ENCODE measurements at places on chromosomes 3 and 15. TPM values are rescaled to one million over a fixed set of nuclear protein-coding genes. Genes with fewer than 3 reads are reported as not detected.
A peak's percentile ranks its signal among the peaks of the same experiment; 100 is the strongest.

The PLAAT1 gene
- total RNA-seq, result 6.1 TPM

The GABRB3 gene
- 73.9 TPM for total RNA-seq

The NR1I2 gene
- total RNA-seq, result 0.36 TPM

The GOLGA8J gene
- 0.36 TPM for total RNA-seq

The MINDY2 gene
- 32.4 TPM for total RNA-seq

The DENND6A gene
- 33.7 TPM for total RNA-seq

The PRR23E gene
- total RNA-seq, result not detected

The LRRC31 gene
- not detected for total RNA-seq

The PRR20G gene
- total RNA-seq, result not detected

The PIERCE2 gene
- 2.5 TPM for total RNA-seq

DNA sequence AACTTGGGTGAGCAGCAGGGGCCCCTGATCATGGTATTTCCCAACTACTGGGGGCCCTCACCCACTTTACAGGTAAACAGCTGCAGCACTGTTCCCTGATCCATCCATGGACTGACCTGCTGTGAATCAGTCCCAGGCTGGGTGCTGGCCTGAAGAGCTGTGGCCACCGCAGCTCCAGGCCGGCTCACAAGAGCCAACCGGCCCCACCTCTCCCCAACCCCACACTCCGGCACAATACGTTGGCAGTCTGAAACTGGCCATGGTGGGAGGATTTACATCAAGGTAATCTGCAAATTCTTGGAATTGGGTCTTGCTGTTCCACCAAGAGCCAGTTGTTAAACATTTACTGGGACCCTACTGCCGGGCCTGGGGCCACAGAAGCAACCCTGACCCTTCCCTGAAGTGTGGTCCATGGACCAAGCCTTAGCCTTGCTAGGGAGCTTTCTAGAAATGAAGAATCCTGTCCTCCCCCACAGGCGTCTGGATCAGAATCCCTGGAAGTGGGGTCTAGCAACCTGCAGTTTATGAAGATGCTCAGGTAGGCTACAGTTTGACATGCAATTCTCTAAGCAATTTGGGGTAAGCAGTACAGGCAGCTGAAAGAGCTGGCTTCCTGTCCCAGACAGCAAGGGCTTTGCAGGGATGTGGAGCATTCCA is 3.7 kb downstream of the SLC6A20 start:
- no peak for DNase-seq

GRCh38 chr15:80996247-80996646 is 4.5 kb upstream of the TLNRD1 start:
- no peak for DNase-seq

DNA sequence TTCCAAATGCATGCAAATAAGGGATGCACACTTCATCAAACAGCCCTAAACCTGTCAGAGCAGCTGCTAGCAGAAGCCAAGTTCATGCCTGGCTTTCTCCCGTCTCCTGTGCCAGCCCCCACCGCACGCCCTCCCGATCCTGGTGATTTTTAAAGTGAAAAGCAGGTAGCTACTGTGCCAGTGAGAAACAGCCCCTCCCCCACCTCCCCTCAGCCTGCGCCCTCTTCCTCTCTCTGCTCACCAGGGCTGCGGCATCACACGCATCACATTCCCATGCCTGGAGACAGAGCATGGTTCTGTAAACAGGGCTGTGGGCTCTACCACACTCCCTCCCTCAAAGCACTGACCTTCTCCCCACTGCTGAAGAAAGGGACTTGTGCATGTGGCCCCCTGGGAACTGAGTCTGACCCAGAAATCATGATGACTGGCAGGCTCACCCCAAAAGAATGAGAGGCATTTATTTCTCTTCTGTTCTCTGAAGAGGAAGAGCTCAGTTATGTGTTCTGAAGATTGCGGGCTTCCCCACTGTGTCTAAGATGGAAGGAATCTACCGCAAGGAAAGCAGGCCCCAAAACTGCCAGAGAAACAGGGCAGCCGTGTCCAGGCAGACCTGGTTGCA is 14.5 kb upstream of the SLC6A1 start:
- no peak for DNase-seq

GRCh38 chr15:33125894-33126537 is 68.5 kb downstream of the FMN1 start:
- DNase-seq, result no peak

DNA sequence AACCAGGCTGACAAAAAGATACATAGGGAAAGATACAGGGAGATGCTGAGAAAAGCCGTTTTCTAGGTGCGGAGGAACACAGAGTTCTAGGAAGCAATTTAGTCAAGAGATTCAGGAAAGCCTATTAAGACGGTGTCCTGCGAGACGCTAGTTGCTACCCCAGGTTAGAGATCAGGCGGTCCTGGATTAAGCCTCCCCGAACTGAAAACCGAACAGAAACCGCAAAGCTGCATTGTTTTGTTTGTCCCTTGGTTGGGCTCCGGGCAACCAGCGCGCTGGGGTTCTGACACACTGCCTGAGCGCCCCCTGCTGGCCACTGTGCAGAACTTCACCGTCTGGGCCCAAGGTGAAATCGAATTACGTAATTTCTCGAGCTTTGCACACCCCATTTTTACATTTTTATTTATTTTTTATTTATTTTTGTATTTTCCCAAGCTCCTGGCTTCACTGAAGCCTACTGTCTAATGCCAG is 37.3 kb upstream of the NDUFB4 start:
- DNase-seq, result peak; percentile 82

- DNase-seq, result no peak
These were observed 56.6 kb downstream of the BBX start for GRCh38 chr3:107579371-107579770.

GRCh38 chr3:100737334-100737733 is 28.0 kb downstream of the TFG start:
- DNase-seq, result no peak

DNA sequence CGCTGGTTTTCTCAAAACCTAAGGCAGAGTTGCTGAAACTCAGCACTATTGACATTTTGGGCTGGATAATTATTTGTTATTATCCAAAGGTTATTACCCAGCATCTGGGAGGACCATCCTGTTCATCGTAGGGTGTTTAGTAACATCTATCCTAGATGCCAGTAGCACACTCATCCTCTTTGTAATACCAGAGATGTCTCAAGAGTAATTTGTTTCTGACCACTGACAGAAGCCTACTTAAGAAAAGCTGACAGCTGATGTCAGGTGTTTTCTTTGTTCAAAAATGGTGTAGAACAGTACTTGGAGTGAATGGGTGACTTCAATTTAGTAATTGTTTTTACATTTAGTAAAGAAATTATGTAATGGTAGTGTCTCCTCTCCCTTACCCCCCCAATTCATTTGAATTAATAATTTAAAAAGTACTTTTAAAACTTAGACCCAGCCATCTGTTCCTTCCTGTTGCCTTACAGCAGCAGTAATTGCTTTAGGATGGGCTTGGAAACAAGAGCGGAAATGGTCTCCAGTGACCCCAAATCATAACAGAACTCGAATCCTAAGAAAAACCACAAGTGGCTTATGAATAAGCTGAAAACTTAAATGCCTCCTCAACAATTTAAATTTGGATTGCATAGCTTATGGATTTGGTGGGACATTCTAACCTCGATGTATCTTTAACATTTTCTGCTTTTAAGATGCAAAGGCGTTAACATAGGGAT is 105.4 kb downstream of the PTPRG start:
- DNase-seq, result no peak

DNA sequence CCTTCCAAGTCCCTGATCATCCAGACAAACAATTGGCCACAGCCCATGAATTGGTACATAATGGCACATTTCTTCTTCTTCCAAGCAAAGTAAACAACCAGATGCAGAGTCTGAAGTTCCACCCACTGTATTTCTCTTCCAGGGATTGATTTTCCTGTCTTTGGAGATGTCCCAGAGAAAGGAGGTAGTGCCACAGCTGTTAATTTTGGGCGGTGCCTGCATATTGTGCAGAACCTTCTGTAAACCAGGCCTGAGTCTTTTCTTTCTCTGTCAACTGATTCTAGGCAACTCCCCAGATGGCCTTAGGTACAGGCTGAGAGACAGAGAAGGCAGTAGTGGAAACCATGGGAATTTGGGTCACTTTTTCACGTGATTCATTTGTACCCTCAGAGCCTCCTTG is 73.5 kb upstream of the TNIK start:
- no peak for DNase-seq

GRCh38 chr3:68249265-68249664 is 594.9 kb upstream of the SUCLG2 start:
- DNase-seq, result no peak

DNA sequence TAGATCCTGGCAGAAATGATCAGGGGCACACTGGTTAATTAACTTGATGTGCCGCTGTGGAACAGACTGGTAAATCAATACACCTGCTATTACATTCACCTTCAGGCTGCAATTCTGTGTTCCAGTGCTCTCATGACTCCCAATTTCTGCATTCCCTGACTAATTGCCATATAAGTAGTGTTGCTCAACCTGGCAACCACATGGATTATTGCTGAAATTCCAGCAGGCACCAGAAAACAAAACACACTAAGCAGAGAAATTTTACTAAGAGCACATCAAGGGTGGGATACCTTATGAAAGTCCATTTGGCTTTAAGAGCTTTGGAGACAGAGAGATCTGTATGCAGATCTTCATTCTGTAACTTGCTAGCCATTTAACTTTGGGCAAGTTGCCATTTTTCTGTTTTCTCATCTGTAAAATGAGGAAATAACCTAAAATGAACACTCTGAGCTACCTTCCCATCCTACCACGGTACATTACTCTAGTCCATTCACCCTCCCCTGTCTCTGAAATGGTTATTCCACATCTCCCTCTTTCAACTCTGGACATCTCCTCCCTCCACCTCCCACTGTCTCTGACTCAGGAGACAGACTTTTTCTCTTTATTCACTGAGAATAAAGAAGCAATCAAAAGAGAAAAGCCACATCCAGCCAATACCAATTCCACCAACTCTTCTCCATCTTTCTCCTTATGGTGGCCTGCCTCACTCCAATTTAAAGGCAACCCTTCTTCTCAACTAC is 54.6 kb downstream of the STAC start:
- no peak for DNase-seq

DNA sequence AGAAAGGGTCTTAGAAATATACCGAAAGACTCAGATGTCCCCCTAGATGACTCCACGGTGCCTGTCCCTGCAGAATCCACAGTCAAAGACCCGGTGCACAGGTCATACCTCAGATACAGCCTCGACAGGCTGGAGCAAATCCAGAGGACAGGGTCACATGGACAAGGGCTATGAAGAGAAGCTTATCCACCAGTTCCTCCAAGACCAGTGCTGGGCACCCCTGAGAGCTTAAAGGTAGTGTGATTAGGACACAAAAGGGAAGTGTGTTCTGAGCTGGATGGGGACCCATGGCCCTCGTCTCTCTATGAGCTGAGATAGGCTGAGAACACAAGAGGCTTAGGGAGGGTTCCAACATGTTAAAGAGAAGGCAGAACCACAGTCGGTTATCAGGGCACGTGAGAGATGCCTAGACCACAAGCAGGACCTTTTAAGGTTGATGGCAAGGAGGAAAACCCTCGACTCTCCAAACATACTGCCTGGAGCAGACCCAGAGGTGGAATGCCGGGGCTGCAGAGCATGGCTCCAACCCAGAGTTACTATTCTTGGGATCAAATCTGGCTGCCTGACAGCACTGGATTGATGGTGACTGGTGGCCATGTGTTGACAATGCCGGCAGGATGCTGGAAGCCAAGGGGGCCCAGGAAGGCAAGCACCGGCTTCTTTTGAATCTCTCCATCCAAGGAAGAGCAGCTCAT is 46.9 kb downstream of the ADCY5 start:
- DNase-seq, result no peak

GRCh38 chr3:194536871-194537637 is 50.3 kb upstream of the ATP13A3 start:
- DNase-seq, result peak; percentile 35

- DNase-seq, result no peak
These were observed 477.8 kb downstream of the RBMS3 start for GRCh38 chr3:29758434-29759322.

DNA sequence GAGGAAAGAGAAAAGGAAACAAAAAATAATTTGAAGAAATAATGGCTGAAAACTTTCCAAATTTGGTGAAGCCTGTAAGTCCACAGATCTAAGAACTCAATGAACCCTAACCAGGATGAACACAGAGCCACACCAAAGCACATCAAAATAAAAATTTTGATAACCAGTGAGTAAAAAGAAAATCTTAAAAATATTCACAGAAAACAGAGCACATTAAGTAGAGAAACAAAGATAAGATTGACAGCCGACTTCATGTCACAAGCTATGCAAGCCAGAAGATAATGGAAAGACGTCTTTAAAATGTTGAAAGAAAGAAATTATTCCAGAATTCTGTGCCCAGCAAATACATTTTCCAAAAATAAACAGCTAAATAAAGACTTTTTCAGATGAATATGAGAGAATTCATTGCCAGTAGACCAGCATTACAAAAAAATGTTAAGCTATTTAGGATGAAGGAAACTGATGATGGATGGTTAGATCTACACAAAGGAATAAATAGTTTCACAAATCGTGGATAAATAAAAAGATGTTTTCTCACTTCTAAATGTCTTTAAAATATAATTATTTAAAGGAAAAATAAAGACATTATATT is 140.2 kb upstream of the SKOR1 start:
- DNase-seq, result no peak

GRCh38 chr3:139524841-139525636 is 14.5 kb downstream of the RBP1 start:
- DNase-seq, result no peak

GRCh38 chr15:82030176-82030575 is 15.6 kb downstream of the MEX3B start:
- DNase-seq, result no peak

DNA sequence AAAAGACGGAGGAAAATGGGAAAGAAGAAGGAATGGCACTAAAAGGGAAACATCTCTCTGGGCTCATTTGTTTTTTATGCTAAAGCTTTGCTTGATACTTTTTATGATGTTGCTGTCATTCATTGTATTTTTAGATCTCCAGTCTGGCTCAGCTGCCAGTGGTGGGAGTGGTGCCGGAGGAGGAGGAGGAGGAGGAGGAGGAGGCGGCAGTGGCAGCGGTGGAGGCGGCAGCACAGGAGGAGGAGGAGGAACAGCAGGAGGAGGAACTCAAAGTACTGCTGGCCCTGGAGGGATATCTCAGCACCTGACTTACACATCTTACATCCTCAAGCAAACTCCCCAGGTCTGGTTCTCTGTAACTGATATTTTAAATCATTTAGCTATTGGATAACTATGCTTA is 49.6 kb downstream of the MAP6D1 start:
- no peak for DNase-seq

GRCh38 chr3:59558906-59559720 is 509.3 kb upstream of the CFAP20DC start:
- DNase-seq, result no peak

- peak; percentile 91 for DNase-seq
These were observed at the start of gene MAP3K13 for GRCh38 chr3:185362850-185363661. MAP3K13 (plus strand) TSS chr3:185363136; CDS start chr3:185428582, 65,446 bp downstream.

GRCh38 chr3:15256861-15257341 is 50.9 kb downstream of the CAPN7 start:
- no peak for DNase-seq

DNA sequence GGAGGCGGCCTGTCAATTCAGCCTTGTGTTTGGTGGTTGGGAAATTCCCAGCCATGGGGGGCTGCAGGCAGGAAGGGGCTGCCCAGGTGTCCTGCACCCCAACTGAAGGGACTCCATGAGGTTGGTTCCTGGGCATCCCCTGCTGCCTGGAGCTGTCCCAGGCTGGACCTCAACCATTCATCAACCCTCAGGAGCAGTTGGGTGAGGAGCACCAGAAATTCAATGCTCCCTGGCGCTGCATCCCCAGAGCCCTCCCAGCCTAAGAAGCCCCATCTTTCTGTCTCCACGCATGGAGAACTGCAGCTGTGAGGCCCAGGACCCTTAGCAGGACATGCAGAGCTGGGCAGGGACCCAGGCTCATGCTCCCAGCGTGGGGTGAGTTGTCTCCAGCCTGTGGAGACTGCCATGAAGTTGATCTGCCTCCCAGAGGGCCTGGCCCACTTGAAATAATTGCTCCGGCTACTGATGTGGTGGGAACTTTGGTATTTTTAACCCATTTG is 8.0 kb upstream of the SEMA3B start:
- no peak for DNase-seq

Data from cerebellum (tissue), 4 donors.